ENCODE measurements at places on chromosomes 2 and 18. TPM values are rescaled to one million over a fixed set of nuclear protein-coding genes. Genes with fewer than 3 reads are reported as not detected.

ARHGAP25 gene
- total RNA-seq, result 10.8 TPM

RTP5 gene
- not detected for total RNA-seq

VWC2L gene
- 0.15 TPM for total RNA-seq

GRCh38 chr2:80706541-80706940 lies 402.0 kb upstream of the LRRTM1 start:
- DNase-seq, result no peak

DNA sequence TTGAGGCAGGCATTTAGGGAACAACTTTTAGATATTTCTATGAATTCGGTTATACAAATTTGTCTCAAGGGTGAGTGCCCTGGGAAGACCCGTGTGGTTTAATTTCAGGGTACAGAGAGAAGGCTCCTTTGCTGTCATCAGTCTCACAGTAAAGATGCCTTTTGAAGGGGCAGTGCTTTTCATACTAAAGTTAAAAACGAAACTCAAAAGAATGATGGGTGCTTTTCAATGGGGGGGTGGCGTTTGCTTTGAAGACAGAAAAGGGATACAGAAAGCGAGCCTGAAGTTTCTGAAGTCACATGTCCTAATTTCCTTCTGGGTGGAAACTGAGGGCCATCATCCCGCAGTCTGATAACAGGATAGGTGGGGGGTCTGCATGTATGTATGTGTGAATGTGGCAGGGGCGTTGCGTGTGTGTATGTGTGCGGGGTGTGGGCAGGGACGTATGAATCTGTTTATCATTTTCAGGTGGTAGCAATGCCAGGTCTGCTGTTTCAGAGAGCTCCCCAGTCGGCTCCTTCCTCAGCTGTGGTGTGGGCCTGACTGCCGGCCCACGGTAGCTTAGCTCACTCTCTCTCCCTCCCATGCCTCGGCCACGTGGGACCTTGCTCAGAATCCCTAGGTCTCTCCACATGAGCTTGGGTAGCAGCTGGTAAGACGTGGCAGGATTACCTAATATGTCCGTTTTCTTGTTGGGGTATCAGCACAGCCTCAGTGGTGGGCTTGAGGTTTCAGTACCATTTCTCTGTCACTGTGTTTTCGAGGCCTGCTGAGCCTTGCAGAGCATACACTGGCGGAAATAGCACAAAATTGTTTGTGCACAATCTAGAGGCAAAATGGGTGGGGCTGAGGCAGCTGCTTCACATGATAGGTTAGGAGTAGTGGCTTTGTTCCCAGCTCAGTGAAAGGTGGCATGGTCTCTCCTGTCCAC lies 32.7 kb downstream of the ARHGAP25 start:
- DNase-seq, result no peak

GRCh38 chr18:23284629-23285028 lies 149.3 kb downstream of the CABLES1 start:
- no peak for DNase-seq

DNA sequence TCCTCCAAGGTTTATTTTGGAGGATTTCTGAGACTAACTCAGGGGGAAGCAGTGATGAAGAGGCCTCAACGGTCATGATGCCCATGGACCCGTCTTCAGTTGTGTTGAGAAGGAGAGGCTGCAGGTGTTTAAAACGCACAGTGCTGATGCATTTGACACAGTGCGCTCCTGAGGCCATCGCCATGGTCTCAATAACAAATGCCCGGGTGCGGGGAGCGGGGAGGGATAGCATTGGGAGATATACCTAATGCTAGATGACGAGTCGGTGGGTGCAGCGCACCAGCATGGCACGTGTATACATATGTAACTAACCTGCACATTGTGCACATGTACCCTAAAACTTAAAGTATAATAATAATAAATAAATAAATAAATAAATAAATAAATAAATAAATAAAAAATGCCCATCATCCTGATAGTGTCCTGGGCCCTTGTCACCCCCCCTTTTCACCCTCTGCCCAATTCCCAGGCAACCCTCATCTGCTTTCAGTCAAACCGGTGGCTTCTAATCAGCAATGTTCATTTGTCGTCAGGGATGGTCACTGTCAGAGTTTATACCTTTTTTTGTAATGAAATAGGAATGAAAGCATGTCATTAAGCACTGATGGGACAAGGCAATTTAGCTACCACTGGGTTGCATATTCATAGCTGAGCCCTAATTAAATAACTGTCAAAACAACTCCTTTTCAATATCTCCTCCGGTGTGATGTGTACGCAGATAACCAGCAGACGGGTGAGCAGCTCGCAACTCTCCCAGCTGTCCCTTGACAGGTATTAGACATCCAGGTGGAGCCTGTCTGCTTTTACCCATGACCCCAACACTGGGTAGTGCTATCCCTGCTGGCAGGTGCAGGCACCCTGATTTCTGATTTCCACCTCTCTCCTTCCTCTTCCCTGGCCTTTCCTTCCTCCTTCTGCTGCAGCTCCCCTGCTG lies 95.9 kb downstream of the KCNF1 start:
- no peak for DNase-seq

- no peak for DNase-seq
Observed at GRCh38 chr2:240611601-240612210, 13.6 kb upstream of the GPR35 start.

Data from breast epithelium (tissue), 4 donors.